Muscle of back (tissue), 13 donors: ENCODE measurements at places on chromosomes 12 and 14. TPM values are rescaled to one million over a fixed set of nuclear protein-coding genes. Genes with fewer than 3 reads are reported as not detected.

Gene GDF3
- not detected for polyA plus RNA-seq

Gene MIPOL1
- 6.2 TPM for polyA plus RNA-seq

Gene SIRT4
- 3.2 TPM for polyA plus RNA-seq

GRCh38 chr12:4833524-4833923 is 76.2 kb upstream of the KCNA1 start:
- no peak for DNase-seq

DNA sequence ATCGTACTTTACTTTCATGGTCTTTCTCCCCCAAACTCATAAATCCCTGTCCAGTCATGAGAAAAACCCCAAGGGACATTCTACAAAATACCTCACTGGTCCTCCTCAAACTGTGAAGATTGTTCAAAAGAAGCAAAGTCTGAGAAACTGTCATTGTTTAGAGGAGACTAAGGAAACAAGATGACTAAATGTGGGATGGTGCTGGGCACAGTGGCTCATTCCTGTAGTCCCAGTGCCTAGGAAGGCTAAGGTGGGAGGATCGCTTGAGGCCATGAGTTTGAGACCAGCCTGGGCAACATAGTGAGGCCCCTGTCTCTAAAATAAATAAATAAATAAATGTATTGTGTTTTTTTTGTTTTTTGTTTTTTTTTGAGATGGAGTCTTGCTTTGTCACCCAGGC is 74.2 kb upstream of the SCAF11 start:
- no peak for DNase-seq

- DNase-seq: no peak
Observed at GRCh38 chr12:1604464-1604863, 10.1 kb upstream of the FBXL14 start.
